ENCODE measurements at places on chromosomes 13 and 19.

DNA sequence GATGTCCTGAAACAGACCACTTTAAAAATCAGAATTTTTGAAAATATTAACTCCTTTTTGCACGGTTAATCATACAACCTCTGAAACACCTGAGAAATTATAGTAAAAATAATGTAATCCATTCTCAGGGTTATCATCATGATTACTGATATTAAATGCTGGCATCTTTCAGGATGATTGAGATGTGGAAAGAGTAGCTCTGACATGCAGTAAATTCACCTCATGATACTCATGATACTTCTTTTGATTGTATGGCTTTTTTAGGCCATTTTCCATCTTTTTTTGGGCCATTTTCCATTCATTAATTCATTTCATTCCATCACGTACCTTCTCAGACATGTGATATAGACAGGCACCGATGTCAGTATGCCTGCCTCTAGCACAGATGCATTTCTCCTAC is 85.1 kb downstream of the FGF14 start:
- DNase-seq = no peak

- no peak for DNase-seq
Observed at GRCh38 chr19:1282588-1283206, 3.0 kb upstream of the EFNA2 start.

DNA sequence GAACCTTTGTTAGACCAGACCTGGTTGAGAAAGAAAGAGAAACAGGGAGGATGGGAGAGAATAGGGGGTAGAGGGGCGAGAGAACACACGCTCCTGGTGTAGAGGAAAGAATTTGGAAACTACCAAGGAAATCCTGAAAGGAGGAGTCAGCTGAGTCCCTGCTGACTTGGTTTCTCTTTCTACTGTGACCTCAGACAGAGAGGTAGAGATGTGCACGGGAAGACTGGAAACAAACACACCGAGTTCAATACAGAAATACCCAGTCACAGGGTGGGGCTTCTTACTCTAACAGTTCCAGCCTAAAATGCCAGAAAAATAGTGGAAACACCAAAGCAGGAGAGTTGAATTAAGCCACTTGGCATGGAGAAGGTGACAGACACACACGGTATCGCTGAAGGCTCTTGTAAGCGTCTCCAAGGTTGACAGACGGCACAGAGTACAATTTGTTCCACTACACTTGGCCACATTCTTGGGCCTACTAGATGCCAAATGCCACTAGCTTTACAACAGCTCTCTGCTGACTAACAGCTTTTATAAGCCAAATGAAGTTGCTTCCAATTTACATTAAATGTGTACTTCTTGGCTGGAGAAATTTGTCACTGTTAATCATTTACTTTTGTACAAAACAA is 28.1 kb downstream of the LATS2 start:
- DNase-seq = no peak

GRCh38 chr19:17794731-17795494 is at the start of gene B3GNT3:
TSS of gene B3GNT3 (plus strand) at chr19:17795138. CDS start at chr19:17807808, 12,670 bp downstream.
- DNase-seq = no peak

DNA sequence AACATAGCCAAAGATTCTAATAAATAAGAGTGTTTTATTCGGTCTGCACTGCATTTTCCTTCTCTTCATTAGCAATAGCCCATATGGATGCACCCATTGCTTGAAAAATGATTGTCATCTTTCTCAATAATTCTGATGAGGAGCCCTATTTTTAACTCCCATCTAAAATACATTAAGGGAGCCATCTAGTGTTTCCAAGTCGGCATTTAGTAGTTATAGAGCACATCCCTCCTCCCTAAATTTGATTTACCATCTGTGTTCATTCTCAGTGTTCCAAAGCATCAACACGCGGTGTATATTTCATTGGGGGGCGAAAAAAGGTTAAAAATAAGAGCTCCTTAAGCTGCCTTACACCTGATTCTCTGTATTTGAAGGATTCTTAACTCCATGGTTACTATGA is 119.2 kb upstream of the IPO5 start:
- no peak for DNase-seq

DNA sequence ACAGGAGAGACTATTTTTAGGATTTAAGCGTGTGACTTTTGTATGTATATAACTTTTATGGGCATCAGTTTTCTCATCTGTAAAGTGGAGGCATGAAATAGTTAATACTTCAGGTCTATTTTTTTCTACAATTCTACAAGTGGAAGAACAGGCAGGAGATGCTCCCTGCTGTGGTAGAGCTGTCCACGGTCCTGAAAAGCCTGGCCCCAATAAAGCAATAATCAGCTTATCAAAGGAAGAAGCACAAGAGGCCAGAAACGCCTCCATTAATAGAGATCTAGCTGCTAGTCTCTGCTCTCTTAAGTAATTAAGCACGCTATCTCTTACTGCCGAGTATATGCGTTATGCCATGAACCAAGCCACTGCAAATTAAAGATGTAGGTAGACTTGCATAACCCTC is 28.0 kb upstream of the WASF3 start:
- no peak for DNase-seq

GRCh38 chr13:36431204-36432105 is 840 bp upstream of the CCNA1 start:
- no peak for DNase-seq

DNA sequence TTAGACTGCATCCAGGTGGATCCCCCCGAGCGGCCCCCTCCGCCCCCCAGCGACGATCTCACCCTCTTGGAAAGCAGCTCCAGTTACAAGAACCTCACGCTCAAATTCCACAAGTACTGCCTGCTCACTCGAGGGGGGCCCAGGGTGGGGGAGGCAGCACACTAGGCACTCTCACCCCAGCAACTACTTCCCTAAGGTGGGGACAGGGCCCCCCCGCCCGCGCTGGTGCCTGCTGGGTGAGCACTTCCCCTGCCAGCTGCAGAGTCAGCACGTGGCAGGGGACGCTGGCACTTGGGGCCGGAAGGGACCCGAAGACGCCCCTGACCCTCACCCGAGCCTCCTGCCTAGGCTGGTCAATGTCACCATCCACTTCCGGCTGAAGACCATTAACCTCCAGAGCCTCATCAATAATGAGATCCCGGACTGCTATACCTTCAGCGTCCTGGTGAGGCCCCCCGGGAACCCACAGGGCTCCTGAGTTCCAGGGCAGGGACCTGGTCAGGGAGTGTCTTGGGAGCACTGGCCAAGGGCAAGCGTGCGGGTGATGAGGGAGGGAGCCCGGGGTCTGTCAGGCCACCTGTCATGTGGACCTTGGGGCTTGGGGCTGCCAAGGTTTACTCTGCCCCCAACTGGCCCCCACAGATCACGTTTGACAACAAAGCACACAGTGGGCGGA is 5.2 kb downstream of the MCOLN1 start:
- no peak for DNase-seq

- no peak for DNase-seq
Observed at GRCh38 chr19:39941615-39942365, 7.4 kb upstream of the FCGBP start.

DNA sequence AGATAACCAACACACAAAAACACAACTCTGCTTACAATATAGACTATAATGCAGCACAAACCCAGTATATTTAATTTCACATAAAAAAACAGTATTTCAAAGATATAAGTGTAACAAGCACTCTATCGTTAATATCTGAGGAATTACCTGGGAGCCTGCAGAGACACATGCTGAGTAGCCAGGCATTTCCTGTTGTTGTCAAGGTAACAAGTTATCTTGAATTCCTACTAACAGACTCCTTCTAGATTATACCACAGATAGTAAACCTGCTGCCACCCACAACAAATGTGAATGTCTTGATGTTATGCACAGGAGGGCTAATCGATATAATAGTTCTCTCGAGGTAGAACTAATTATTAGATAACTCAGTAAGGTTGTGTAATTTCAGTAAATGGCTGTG is 826.0 kb upstream of the PRR20A start:
- no peak for DNase-seq
